ENCODE measurements at places on chromosomes 3 and 15.
A peak's percentile ranks its signal among the peaks of the same experiment; 100 is the strongest.

GRCh38 chr15:36608180-36608579, 28.8 kb downstream of the CDIN1 start:
- no peak for DNase-seq
- no peak overlapping the region for H3K27ac ChIP-seq
- H3K36me3 ChIP-seq, result no peaks in the 10 kb centered on the region

DNA sequence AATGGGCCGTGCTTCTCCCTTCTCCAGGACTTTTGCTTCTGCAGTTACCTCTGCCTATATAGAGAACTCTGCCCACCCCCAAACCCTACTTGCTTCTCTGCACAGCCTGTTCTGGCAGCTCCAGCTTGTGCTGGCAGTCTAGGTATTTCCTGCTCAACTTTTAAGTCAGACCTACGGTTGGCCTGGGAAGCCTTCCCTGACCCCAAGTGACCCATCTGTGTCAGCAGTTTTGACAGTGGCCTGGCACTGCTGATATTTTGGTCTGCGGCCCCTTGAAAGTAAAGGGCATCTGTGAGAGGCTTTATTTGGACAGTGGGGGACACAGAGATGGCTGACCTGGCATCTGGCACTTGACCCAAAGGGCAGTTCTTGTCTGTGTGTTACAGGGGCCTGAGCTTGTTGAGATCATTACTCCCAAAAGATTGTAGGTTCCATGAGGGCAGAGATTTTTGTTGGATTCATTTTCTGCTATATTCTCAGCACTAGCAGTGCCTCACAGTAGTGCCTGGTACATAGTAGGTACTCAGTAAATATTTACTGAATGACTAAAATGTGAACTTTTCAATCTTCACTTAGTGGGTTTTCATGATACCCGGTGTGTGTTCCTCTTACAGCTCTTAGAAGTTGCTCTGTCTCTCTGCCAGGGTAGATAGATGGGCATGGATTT, 55.2 kb upstream of the TRAK1 start:
- no peaks in the 10 kb centered on the region for H3K27me3 ChIP-seq
- peaks cover 2% of the 10 kb centered on the region for H3K4me1 ChIP-seq
- no peak overlapping the region for H3K27ac ChIP-seq
- H3K36me3 ChIP-seq, result peaks cover 3% of the 10 kb centered on the region

GRCh38 chr15:62453981-62454380, 288.9 kb upstream of the C2CD4B start:
- H3K4me1 ChIP-seq, result no peaks in the 10 kb centered on the region
- H3K4me3 ChIP-seq, result no peak overlapping the region
- DNase-seq, result no peak
- no peak overlapping the region for H3K27ac ChIP-seq
- H3K36me3 ChIP-seq, result no peaks in the 10 kb centered on the region

GRCh38 chr3:197285557-197285956, 12.9 kb downstream of the DLG1 start:
- no peak overlapping the region for H3K27ac ChIP-seq
- DNase-seq, result no peak
- peaks cover 51% of the 10 kb centered on the region for H3K36me3 ChIP-seq
- H3K4me1 ChIP-seq, result peaks cover 9% of the 10 kb centered on the region
- H3K27me3 ChIP-seq, result no peaks in the 10 kb centered on the region
- no peak overlapping the region for H3K4me3 ChIP-seq

DNA sequence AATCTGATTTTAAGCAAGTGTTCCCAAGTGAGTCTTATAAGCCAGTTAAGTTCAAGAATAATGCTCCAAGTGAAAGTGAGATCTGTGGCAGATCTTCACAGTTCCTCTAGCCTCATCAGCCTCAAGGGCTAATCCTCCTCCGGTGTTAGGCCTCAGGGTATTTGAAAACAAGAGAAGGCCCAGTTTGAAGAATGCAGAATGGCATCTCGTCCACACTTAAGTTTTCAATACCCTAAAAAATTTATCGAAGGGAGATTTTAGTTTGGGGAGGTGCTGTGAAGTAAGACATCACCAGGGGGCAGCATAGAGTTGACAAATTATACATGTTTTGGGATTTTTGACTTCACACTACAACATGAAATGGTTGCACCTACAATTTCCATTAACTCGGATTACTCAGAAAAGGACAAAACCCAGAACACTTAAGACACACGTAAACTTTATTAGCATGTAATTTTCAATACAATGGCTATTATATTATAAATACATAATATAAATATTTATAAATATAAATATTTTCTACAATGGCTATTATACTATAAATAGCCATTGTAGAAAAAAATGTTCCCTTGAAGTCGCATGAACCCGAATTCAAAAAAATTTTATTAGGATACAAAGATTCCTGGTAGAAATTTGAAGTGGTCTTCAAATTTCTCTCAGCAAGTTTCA, 2.3 kb upstream of the TMEM266 start:
- H3K27me3 ChIP-seq, result peaks cover 62% of the 10 kb centered on the region
- no peak overlapping the region for H3K4me3 ChIP-seq
- peaks cover 19% of the 10 kb centered on the region for H3K4me1 ChIP-seq

- no peak overlapping the region for H3K27ac ChIP-seq
- H3K4me1 ChIP-seq, result no peaks in the 10 kb centered on the region
- no peak for DNase-seq
Measured at GRCh38 chr3:116238846-116239565, 206.3 kb downstream of the LSAMP start.

DNA sequence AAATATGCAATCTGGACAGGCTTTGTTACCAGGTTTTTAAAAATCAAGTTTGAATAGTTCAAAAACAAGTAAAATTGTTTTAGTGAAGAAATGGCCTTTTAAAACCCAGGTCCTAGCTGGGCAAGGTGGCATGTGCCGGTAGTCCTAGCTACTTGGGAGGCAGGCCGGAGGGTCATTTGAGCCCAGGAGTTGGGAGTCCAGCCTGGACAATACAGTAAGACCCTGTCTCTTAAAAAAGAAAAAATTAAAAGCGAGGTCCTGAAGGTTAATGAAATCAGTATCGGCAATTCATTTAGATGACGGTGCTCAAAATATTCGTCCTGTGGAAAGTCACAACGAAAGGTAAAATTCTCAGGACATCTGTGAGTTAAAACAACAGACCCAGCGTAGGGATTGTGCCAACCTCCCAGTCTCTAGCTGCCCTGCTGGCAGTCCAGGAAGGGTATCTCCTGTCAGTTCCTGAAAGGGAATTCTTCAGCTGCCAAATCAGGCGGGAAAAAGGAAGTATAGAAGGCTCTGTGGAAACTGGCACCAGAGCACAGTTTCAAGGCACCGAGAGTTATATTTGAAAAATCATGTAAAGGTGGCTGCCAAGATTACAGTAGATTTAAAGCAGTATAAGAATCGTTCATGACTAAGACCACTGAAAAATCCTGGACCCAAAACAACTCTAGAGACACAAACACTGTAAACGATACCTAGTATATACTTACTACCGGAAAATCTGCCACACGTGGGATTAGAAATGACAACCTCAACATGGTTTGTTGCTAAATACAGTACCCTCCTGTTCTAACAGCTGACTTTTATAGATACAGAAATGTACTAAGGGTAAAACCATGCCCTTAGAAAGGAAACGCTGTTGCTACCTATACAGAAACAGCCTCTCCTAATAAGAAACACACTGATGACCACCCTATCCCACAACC, 1.2 kb upstream of the ABHD17C start:
- DNase-seq, result no peak
- H3K27me3 ChIP-seq, result peaks cover 30% of the 10 kb centered on the region
- H3K4me3 ChIP-seq, result peak overlapping the region; percentile 79
- H3K36me3 ChIP-seq, result no peaks in the 10 kb centered on the region

GRCh38 chr3:187112934-187113793, 26.1 kb downstream of the RPL39L start:
- peaks cover 7% of the 10 kb centered on the region for H3K4me1 ChIP-seq
- peak; percentile 34 for DNase-seq
- no peak overlapping the region for H3K27ac ChIP-seq
- H3K4me3 ChIP-seq, result no peak overlapping the region

DNA sequence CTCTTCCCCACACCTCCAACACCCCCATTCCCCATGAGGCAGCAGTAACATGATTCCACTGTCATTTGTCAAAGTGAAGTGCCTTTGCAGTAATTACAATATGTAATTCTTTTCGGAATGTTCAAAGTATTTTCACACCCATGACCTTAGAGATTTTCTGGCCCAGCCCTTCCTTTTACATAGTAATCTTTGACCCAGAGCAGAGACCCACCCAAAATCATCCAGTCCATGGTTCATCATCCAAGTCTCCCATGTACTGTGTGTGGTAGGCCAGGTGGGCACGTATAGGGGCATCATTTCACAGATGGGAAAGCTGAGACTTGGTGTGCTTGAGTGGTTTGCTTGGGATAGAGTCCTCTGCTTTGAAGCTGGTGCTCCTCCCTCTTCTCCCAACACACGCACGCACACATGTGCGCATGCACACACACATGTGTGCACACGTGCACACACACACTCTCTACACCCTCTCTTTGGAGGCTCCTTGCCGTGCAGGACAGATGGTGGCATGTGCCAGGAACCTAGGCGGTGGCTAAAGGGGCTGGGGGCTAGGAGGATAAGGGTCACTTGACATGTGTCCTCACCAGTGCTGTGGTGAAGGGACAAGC, 284.7 kb upstream of the ROPN1 start:
- peaks cover 4% of the 10 kb centered on the region for H3K27me3 ChIP-seq
- no peak for DNase-seq
- H3K4me1 ChIP-seq, result no peaks in the 10 kb centered on the region

GRCh38 chr15:40108061-40108854, 421 bp downstream of the BMF start:
- H3K27ac ChIP-seq, result peak overlapping the region; percentile 83
- peaks cover 13% of the 10 kb centered on the region for H3K27me3 ChIP-seq
- H3K4me3 ChIP-seq, result peak overlapping the region; percentile 90
- no peak for DNase-seq

DNA sequence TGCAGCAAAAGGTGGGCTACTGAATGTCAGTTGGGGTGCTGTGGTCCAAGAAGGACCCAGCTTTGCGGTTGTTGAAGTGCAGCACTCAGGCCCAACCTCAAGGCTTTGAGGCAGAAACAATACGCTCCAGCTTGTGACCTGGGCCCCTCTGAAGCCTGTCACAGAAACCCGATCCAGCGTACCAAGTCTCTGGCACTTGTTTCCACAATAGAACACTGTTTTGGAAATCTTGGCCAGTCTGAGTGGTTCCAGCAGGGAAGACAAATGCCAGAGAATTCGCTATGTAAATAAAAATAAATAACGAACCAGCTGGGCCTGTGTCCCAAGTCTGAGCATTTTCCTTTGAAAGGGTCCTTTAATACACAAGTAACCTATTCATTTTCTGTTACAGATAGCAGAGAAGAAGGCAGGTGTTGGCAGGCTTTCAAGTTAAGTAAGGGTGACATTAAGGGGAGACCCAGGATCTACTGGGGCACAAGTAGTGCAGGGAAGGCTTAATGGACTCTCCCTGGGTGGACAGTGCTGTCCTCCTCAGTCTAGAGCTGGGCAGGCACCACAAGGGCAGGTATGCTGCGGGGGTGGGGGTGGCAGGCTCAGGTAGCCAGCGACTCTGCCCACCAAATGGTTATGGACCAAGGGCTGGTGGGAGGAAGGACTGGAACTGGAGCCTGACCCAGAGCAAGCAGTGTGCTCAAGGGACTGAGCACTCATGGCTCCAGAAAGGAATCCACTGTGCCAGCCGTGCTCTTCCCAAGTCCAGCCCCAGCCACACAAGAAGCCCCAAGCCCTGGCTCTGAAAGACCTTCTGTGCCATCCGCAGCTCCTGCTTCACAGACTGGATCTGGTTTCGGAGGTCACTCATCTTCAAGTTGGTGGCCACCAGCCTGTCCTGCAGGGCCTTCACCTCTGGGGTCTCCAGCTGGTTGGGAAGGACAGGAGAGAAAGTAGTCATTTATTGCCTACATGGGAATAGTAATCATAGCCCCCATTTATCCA, 26.3 kb downstream of the CCDC13 start:
- no peak overlapping the region for H3K4me3 ChIP-seq
- no peaks in the 10 kb centered on the region for H3K27me3 ChIP-seq
- H3K27ac ChIP-seq, result peak overlapping the region; percentile 84
- peaks cover 55% of the 10 kb centered on the region for H3K4me1 ChIP-seq
- H3K36me3 ChIP-seq, result peaks cover 2% of the 10 kb centered on the region
- no peak for DNase-seq

DNA sequence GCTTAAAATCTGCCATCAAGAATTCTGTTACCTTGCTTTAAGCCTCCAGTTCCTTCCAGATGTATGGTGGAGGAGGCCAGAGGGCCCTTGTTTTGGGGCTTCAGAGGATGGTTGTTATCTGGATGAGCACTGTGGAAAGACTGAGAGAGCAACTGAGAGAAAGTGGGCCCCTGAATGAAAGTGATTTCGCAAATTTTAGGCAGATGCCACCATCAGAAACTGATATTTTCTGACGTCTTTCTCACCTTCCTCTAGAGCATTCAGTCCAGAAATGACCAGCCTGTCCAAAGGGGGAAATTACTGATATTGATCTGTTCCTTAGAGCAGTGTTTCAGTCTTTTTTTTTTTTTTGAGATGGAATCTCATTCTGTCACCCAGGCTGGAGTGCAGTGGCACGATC, 13.4 kb downstream of the B3GNT5 start:
- DNase-seq, result no peak
- H3K36me3 ChIP-seq, result peaks cover 2% of the 10 kb centered on the region
- no peaks in the 10 kb centered on the region for H3K27me3 ChIP-seq
- no peak overlapping the region for H3K27ac ChIP-seq
- H3K4me1 ChIP-seq, result peaks cover 10% of the 10 kb centered on the region

- DNase-seq, result no peak
- H3K4me1 ChIP-seq, result no peaks in the 10 kb centered on the region
- H3K4me3 ChIP-seq, result no peak overlapping the region
- H3K36me3 ChIP-seq, result no peaks in the 10 kb centered on the region
Measured at GRCh38 chr3:8509961-8510360, 8.3 kb downstream of the LMCD1 start.

GRCh38 chr15:81296673-81297072, 27.3 kb downstream of the STARD5 start:
- H3K36me3 ChIP-seq, result peaks cover 61% of the 10 kb centered on the region
- DNase-seq, result peak; percentile 88
- peaks cover 59% of the 10 kb centered on the region for H3K4me1 ChIP-seq
- H3K27ac ChIP-seq, result peak overlapping the region; percentile 97
- H3K4me3 ChIP-seq, result peak overlapping the region; percentile 98

DNA sequence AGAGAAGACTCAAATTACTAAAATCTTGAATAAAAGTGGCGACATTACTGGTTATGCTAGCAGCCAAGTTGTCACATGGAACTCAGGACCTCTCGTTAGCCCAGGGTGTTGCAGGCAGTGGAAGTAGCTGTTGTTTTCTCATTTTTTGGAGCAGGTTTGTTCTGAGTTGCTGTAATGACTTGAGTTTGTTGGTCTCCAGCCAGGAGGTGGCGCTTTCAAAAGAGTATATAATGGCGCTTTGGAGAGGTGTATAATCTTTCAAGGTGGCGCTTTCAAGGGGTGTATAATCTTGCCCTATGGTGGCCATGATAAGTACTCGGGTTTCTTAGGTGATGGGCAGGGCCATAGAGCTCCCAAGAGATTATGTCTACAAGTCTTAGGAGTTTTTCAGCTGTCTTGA, 632.7 kb downstream of the NTRK3 start:
- peaks cover under 1% of the 10 kb centered on the region for H3K4me1 ChIP-seq
- H3K36me3 ChIP-seq, result no peaks in the 10 kb centered on the region
- H3K27me3 ChIP-seq, result peaks cover 3% of the 10 kb centered on the region
- H3K27ac ChIP-seq, result no peak overlapping the region
- H3K4me3 ChIP-seq, result no peak overlapping the region

Data from activated CD4-positive, alpha-beta T cell treated with anti-CD3 and anti-CD28 coated beads, Interleukin-2, amount 10 ng/mL, durations not matched to agents 7 days and 5 days (primary cell).